MCF 10A (cell line): ENCODE measurements at places on chromosomes 4 and X. TPM values are rescaled to one million over a fixed set of nuclear protein-coding genes. Genes with fewer than 3 reads are reported as not detected.

DNA sequence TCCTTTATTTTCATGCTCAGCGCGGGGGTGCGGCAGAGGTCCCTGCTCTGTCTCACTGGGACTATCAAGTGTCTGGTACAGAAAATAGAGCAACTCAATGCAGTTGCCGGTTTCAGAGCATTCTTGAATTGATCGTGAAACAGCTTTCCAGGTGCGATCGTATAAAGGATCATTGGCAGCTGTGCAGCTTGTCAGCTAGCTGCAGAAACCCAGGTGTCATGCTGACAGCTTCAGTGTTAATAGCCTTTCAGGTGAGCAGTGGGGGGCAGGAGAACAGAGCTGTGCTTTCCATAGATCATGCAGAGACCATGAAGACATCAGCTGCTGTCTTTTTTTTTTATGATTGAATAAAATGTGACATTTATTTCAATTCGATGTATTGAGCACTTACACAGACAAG, 583.9 kb downstream of the NLGN4X start:
- no peak for DNase-seq

NEUROG2 gene
- total RNA-seq, result not detected in 2 replicates

ABLIM2 gene
- 5.3 and 5.4 TPM in 2 replicates for total RNA-seq

DNA sequence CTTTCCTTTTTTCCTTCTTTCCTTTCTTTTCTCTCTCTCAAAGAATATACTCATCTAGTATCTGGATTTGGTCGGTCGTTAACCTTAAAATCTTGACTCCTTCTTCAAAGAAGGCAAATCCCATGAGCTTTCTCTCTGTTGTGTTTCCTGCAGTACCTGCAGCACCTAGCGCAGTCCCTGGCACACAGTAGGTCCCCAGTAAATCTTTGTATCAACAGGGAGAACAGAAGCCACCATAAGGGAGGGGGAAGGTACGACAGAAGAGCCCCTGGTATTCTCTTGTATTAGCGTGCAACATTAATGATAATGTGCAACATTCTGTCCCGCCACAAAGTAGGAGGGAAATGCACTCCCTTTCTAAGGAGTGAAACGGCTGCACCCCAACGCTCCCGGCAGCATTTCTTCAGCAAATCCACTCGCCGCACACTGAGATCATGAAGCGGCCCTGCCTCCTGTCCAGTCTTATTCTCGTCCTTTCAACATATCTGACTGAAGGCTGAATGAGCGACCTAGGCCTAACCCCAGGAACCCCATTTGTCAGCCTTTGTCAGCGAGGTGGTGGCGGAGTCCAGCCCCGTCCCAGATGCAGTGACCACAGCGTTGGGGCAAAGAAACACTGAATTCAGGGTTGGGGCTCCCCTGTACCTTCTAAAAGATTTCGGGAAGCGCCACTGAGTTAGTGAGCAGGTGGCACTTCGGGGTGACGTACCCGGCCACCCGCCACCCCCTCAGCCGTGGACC, 133.7 kb downstream of the AMELX start:
- DNase-seq, result no peak

DNA sequence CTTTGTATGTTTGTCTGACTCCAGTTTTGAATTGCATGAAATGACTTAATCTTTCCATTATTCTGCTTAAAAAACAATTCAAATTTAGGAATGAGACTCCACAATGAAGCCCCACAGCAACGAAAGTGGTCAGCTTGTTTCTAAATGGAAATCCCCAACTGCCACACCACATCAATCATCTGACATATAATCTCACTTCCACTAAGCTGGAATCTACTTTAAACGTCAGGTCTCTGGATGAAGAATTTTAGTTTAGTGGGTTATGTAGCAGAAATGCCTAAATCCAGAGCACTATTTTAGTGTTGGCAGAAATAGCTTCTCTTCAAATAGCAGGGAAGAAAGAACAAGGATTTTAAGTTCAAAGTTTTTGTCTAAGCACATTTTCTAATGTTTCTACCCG, 1.7 kb upstream of the BMP2K start:
- DNase-seq, result no peak

ADAM29 gene
- total RNA-seq, result not detected in 2 replicates

DNA sequence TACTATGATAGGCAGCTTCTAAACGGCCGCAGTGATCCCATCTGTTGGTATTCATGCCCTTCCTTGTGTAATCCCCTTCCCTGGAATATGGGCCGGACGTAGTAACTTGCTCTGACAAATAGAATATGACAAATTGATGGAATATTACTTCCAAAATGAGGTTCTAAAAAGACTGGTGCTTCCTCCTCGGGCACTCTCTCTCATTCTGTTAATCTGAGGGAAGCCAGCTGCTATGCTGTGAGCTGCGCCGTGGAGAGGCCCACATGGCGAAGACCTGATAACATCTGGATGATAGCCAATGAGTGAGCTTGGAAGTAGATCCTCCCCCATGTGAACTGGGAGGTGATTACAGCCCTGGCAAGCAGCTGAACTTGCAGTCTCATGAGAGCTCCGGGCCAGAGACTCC, 27.2 kb upstream of the SLC25A4 start:
- DNase-seq, result no peak

GAGE12E gene
- total RNA-seq, result not detected in 2 replicates

DNA sequence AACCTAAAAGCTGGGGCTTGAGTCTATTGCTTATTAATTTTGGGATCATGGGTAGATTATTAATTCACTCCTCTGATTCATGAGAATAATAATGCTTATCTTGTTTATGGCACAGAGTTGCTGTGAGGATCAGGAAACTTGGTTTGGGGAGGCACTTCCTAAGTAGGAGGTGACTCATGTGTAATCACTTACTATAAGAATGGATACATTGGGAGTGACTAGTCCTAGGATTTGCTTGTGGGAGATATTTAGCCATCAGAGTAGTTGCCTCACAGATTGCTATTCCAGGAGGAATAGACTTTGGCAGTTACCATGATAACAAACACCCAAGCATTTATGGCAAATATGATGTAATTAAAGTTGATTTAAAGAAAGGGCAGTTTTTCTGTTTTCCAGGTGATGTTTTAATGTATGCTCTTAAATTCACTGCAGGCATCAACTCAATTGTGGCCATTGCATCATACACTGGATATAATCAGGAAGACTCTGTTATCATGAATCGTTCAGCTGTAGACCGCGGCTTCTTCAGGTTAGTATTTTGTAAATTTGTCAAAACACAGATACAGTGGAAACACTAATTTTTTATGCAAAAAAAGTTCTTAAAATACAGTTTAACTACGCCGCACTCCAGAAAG, 41.9 kb downstream of the POLR2B start:
- peak; percentile 80 for DNase-seq

CD38 gene
- not detected in 2 replicates for total RNA-seq

ANOS1 gene
- 0.05 and 0.20 TPM in 2 replicates for total RNA-seq

DNA sequence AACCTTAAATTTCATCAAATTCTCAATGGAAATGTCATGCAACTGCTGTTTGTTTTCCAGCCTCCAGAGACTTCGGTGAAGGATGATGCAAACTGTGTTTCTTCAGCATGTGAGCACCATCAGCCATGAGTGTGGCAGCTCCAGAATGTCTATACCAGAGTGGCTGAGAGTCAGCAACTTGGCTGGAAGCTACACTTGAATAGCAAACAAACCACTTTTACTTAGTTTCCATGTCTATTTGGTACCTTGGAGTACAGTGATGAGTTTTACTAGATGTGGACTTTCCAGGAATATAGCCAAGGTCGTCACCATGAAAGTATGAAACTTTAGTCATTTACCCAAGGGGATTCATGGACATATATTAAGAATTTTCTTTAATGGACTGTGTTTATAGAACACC, 4.3 kb upstream of the IL21 start:
- DNase-seq, result no peak

QRFPR gene
- total RNA-seq, result 6.5 and 8.4 TPM in 2 replicates

DNA sequence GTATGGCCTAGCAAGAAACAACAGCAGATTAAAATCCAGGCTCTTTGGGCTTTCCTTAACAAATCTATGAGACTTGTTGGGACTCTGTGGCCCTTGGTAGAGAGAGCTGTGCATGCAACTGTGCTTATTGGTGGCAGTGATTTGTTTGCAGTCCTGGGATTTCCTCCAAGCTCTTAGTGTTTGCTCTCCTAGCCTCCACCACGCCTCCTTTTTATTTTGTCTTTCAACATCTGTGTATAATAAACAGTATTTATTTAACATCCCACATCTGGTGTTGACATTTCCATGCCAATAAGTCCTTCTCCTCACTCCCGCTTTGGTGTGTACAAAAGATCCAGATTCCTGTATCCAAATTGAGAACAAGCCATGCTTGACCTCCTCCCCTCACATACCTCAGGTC, 3.1 kb downstream of the TNMD start:
- no peak for DNase-seq

DNA sequence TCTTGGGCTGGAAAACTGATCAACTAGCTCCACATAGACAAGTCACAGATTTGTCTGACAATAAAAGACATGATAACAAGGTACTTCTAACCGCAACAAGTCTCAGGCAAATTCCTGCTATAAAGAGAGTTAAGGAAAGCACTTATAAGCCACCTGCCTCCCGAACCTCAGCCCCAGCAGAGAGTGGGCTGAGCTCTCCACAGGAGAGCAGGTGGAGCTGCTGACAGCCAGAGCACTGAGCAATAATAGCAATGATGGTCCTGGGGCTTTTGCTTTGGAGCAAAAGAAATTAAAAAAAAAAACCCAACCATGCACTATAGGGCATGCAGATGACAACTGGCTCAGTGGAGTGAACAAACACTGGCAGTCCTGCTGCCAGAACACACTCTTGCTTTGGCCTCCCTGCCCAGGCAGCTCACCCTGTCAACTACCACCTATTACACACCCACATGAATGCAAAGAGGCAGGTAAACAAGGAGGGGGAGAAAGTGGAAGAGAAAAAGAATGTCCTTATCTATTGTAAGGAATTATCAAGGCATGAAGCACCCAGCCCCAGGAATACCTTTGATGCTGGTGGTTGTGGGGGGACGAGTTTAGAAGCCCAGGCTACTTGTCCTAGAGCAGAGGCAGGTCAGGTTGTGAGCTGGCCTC, 135.8 kb upstream of the DGKK start:
- no peak for DNase-seq

GRCh38 chr4:85821688-85822455, 346.9 kb downstream of the ARHGAP24 start:
- no peak for DNase-seq

DNA sequence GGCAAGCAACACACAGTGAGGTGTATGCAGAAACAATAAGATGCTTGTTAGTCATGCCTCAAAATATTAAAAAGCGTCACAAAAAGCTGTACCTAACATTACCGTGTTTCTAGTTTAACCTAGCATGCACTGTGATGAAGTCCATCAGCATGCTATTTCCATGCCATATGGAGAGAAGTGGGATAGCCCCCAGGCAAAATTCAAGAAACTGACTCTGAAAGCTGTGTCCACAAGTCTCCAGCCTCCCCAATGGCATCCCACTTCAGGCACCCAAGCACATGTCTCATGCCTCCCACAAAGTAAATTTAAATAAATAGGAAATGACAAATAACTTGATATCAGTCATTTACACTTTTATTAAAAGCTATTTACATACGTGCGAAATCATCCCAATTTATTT, 10.8 kb downstream of the GABRA2 start:
- DNase-seq, result no peak

- DNase-seq, result peak; percentile 7
Measured at GRCh38 chr4:161629694-161630441, 533.9 kb downstream of the FSTL5 start.

ENOX2 gene
- 24.3 and 32.7 TPM in 2 replicates for total RNA-seq

- no peak for DNase-seq
Measured at GRCh38 chr4:1772853-1773538, 20.1 kb upstream of the FGFR3 start.
